ENCODE measurements at places on chromosomes 6 and 20. TPM values are rescaled to one million over a fixed set of nuclear protein-coding genes. Genes with fewer than 3 reads are reported as not detected.

DNA sequence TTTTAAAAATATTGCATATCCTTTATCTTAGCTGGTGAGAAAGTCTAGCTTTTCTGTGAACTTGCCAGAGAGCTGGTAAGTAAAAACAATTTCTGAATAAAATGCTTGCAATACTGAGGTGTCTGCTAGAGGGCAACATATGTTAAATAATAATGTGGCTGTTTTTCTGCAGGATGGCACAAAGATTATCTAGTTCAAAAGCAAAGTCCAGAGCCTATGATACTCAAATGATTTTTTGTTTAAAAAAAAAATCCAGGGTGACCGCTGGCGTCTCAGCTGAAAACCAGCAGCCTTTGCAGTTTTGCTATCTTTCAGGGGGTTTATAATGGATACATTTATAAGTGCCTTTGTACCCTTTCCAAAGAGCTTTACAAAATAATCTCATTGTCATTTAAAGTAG, 194.9 kb downstream of the PHACTR1 start:
- peak; percentile 50 for DNase-seq

GRCh38 chr6:168107191-168107983, 28.4 kb upstream of the FRMD1 start:
- no peak for DNase-seq

GRCh38 chr6:82246802-82247504, 591 bp downstream of the IBTK start:
- no peak for DNase-seq

DNA sequence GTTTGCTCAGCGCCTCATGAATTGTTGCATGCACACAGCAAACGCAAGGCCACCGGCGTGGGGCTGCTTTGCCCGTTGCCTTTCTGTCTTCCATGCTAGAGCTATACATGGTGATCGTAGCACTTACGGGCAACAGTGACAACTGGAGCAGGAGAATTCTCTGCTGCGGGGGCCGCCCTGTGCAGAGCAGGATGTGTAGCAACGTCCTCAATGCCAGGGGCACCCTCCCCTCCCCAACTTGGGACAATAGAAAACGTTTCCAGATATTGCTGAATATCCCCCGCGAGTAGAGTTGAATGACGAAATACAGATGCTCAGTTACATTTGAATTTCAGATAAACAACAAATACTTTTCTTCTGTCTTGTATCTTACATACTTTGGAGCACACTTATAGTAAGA, 198.7 kb downstream of the TFAP2C start:
- DNase-seq, result no peak

- no peak for DNase-seq
These were observed 1.4 kb upstream of the ULBP3 start for GRCh38 chr6:150070236-150070818.

MAS1 gene
- total RNA-seq, result not detected

All from tibial nerve (tissue), 4 donors.